Stimulated activated CD4-positive, alpha-beta T cell treated with anti-CD3 and anti-CD28 coated beads, TNF-alpha, amount 100 ng/mL, for 24 hours (primary cell): ENCODE measurements at places on chromosomes 16 and 17.

GRCh38 chr17:50018909-50019308 lies 23.9 kb upstream of the DLX3 start:
- no peak for DNase-seq

- DNase-seq, result peak; percentile 48
These were observed 6.0 kb upstream of the GLIS2 start for GRCh38 chr16:4309833-4310266.

- no peak for DNase-seq
These were observed 82.6 kb upstream of the CCL2 start for GRCh38 chr17:34172390-34172918.

- DNase-seq, result peak; percentile 11
These were observed 54.3 kb upstream of the SREBF1 start for GRCh38 chr17:17890773-17891759.

- DNase-seq, result no peak
These were observed 16.5 kb upstream of the ZFHX3 start for GRCh38 chr16:73064212-73064993.

- no peak for DNase-seq
These were observed 3.6 kb upstream of the ZMYND15 start for GRCh38 chr17:4735876-4736651.

GRCh38 chr16:53495325-53495724 lies 7.7 kb downstream of the AKTIP start:
- DNase-seq, result no peak

GRCh38 chr16:50266337-50267091 lies at the start of gene ADCY7:
TSS of gene ADCY7 (plus strand) at chr16:50266551. CDS start at chr16:50288180, 21,629 bp downstream.
- peak; percentile 69 for DNase-seq

DNA sequence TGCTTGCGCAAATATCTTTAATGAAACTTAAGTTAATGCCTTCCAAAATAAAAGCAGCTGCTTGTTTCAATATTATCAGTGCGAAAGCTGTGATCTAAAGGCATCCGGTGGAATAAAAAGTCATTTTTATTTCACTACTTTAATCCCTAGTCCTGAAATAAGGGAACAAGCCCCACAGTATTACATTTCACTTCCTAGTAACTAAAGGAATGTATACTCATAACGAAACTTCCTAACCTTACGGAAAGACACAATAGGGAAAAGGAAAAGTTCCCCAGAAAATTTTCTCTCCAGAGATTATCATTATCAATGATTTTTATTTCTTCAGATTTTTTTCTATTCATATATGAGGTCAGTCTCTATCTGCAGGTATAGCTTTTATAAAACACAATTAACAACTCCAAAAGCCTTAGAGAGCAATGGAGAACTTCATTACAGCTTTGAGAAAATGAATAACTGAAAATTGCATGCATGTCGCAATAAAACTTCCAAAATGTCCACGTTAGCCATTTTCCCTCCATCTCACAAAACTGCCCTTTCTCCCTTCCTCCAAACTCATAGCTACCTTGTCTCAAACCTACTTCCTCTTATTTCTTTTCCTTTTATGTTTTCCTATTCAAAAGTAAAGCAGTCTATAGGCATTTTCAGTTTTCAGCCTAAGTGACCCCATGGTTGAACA lies 154.3 kb upstream of the MED13 start:
- DNase-seq, result no peak

DNA sequence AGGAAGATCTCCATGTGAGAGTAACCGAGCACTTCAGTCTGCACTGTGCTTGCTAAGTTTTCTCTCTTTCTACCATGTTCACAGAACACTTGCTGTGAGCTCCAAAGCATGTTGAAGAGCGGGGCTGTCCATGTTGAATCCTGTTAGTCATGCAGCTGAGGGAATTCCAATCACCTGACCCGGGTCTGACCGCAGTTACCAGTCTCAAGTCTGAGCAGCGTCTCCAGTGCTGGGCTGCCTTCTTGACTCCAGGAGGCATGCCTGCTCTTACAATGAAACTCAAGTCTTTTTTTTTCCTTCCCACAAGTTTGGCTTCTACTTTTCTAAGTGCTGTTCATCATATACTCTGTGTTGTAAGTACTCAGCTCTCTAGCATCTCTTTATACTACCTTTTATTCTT lies 44.3 kb downstream of the HOXB1 start:
- no peak for DNase-seq

DNA sequence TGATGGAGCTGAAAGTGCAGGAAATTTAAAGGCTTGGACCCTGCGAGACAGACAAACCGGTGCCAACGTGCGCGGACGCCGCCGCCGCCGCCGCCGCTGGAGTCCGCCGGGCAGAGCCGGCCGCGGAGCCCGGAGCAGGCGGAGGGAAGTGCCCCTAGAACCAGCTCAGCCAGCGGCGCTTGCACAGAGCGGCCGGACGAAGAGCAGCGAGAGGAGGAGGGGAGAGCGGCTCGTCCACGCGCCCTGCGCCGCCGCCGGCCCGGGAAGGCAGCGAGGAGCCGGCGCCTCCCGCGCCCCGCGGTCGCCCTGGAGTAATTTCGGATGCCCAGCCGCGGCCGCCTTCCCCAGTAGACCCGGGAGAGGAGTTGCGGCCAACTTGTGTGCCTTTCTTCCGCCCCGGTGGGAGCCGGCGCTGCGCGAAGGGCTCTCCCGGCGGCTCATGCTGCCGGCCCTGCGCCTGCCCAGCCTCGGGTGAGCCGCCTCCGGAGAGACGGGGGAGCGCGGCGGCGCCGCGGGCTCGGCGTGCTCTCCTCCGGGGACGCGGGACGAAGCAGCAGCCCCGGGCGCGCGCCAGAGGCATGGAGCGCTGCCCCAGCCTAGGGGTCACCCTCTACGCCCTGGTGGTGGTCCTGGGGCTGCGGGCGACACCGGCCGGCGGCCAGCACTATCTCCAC lies at the start of gene NOG:
Gene NOG, plus strand, starts transcription at position 54 of the 674 bp plus-strand sequence. Its CDS starts 525 bp downstream, at position 579.
- DNase-seq, result peak; percentile 35

GRCh38 chr17:7042501-7043181 lies 1.3 kb downstream of the SLC16A11 start:
- DNase-seq, result peak; percentile 40

DNA sequence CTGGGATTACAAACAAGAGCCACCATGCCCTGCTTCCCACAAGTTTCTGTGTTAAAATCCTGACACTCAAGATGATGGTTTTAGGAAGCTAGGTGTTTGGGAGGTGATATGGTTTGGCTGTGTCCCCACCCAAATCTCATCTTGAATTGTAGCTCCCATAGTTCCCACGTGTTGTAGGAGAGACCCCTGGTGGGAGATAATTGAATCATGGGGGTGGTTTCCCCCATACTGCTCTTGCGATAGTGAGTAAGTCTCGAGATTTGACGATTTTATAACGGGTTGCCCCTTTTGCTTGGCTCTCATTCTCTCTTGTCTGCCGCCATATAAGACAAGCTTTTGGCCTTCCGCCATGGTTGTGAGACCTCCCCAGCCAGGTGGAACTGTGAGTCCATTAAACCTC lies 17.2 kb upstream of the SMG1 start:
- no peak for DNase-seq

GRCh38 chr17:43949781-43950180 lies 4.0 kb downstream of the PYY start:
- DNase-seq, result no peak

DNA sequence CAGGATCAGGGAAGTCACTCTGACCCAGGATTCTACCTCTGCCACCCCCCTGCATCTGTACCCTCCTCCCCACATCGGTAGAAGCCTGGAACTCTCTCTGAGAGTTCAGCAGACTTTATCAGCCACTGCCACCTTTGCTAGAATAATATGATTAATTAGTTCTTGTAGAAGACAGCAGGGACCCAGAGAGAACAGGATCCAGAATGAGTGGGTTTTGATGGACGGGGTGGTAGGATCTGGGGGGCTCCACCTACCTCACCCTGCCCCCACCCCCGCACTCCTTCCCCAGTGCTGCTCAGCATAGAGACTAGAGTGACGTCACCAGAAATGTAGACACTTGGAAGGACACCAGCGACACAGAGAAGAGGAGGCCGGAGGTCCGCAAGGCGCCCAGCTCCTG lies 33.5 kb downstream of the ABCC6 start:
- no peak for DNase-seq

DNA sequence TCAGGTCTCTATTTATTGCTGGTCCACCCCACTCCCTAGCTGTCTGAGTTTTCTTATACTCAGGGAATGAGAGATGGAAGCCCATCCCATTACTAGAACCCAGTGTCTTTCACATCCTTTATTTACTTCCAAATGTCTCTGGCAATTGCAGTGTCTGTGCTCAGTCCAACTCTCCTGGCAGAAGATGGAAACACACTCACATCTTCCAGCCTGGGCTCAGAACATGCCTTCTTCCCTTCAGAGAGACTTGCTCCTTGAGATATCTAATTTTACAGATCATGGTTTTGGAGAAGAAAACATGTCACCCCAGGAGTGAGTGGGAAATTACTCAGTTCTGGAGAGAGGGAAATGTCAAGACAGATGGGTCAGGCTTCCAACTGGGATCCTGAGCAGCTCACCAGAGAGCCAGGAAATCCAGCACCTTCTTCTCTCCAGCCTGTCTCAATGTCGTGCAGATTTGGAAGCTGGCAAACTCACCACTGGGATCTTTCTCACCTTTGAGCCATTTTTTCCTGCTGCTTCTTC lies 494.4 kb downstream of the HS3ST4 start:
- DNase-seq, result no peak

DNA sequence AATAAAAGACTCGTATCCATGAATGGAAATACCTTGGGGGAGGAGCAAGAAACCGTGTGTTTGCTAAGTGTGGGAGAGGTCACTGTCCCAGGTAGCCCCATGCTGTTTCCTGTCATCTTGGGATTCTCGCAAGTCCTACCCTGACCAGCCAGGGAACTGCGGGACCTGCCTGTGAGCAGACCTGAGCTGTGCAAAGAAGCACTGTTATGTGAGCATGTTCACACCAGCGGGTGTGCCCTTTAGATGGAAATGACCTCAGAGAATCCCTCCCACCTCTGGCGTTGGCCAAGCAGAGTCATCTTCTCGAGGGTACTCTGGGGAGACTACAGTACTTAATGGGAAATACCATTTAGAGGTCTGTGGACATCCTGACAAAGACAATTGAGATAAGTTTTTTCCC lies 127.0 kb upstream of the MON1B start:
- DNase-seq, result no peak
